ENCODE measurements at places on chromosomes 5 and 9.

DNA sequence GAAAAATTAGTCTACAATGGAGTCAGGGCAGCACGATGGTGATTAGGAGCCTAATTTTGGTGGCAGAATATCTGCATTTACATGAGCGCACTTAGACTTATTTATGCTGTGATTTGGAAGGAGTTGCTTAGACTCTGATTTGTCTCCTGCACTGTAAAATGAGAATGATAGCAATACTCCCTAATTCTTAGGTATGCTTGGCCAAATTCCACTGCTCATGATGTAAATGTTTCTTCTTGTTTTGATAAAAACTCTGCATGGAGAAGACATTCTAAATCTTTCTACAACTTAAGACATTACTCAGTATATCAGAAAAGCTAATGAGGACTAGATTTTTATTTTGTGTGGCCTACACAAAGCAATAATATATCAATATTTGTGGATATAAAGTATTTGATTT is 205.4 kb downstream of the CDH18 start:
- no peak for DNase-seq

GRCh38 chr5:24444414-24444813 is 200.4 kb downstream of the CDH10 start:
- DNase-seq, result no peak

DNA sequence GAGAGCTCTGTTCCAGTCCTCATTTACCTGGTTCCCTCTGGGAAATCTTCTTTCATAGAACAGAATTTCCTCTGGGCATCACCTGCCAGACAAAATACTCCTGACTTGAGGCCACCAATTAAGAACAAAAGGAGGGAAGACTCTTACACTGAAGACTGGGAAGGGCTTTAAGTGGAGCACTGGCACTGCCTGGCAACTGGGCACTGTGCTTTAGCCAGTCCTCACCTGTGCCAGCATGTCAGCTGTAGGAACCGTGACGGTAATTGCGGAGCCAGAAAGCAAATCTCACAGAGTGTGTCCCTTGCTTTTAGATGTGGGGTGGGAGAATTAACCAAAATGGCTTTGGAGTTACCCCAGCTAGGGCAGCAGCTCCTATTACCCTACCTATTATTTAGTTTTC is 40.6 kb downstream of the FAM219A start:
- DNase-seq, result no peak

DNA sequence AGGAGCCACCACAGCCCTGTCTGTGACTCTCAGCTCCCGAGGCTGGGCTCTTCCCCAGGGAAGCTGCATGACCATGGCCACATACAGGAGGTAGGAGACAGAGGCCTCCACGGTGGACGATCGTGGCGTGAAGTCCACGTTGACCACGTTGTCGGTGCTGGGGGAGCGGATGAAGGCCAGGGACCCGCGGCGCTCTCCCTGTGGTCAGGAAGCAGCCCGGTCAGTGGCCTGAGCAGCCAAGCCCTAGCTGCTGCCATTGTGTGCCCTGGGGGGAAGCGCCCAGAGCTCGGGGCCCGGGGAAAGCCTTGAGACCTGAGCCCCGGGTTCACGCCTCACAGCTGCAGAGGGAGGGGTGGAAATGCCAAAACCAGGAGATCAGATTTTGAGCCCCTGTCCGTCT is 34.3 kb downstream of the EXOC3 start:
- no peak for DNase-seq

- DNase-seq, result no peak
Measured at GRCh38 chr5:150766251-150766650, 7.4 kb upstream of the DCTN4 start.

DNA sequence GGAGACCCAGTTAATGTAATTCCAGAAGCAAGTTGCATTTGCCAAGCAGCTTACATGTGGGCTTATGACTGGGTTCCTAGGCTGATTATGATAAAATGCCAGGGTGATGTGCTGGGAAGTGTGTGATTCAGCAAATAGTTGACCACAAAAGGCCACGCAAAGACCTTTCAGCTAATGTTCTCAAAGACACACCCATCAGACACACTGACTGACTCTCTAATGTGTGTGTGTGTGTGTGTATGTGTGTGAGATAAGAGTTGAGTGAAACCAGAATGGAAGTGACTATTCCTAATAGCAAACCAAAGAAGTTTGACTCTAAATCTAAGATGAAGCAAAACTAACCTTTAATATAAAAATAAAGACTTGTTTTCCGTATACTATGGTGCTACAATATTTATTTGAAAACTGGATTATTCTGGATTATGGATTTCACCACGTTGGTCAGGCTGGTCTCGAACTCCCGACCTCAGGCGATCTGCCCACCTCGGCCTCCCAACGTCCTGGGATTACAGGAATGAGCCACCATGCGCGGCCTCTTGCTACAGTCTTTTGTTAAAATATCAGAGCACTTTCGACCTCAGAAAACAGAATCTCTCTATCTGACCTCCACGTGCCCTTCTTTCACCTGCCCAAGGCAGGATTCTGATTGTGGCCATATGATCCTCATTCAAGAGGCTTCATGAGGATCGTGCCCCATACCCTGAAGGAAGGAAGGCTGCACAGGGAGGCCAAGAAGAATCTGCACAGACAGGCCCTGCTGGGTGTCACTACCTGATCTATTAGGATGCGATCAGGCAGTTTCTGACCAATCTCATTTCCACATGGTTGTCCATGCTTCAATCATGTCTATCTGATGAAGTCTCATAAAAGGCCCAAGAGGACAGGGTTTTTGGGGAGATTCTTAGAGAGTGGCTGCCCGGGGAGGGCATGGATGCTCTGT is 75.6 kb downstream of the USP20 start:
- DNase-seq, result no peak

GRCh38 chr5:72733810-72734209 is 82.7 kb upstream of the TNPO1 start:
- DNase-seq, result no peak

DNA sequence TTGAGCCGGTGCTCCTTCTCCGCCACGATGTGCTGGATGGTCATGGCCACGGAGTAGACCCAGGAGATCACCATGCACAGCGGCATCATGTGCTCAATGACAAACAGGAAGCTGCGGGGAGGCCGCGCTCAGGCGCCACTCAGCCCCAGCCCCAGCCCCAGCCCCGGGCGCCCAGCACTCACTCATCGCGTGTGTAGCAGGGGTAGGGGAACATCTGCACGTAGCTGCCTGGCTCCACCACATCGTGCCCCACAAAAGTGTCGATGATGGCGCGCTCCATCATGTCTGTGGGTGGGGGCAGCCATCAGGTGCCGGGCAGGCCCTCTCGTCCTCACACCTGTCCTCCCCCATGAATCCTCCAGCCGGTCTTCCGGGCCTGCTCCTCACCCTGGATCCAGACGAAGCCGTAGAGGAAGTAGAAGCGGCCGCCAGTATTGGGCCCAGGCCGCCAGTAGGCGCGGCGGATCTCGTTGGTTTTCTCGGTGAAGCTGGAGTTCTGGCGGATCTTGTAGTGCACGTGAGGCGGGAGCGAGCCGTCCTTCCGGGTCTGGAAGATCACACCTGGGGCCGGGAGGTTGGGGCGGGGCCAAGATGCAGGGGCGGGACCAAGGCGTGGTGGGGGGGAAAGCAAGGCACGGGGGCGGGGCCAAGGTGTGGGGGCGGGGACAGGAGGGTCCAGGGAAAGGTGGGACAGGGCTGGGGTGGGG is 10.1 kb downstream of the ABCA2 start:
- no peak for DNase-seq

- no peak for DNase-seq
Measured at GRCh38 chr9:129399634-129399990, 221.3 kb downstream of the C9orf50 start.

DNA sequence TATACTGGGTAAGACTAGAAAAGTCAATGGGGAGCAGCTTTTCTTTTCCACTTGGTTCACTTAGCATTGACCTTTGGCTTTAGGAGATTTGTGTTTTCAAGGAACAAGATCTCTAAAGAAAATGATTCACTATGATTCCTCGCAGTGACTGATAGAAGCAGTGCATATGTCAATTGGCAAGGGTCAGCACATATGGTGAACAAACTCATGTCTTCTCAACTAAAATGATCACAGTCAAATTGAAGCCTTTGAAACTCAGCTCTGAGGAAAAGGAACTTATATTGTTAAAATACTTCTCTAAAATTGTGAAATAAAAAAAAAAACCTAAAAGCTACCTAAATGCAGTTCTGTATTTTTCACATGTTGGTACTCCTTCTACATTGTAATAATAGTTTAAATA is 43.2 kb upstream of the IL7R start:
- no peak for DNase-seq

- DNase-seq, result no peak
Measured at GRCh38 chr5:66675406-66675805, 79.2 kb downstream of the MAST4 start.

- no peak for DNase-seq
Measured at GRCh38 chr5:99104538-99105132, 175.8 kb upstream of the CHD1 start.

DNA sequence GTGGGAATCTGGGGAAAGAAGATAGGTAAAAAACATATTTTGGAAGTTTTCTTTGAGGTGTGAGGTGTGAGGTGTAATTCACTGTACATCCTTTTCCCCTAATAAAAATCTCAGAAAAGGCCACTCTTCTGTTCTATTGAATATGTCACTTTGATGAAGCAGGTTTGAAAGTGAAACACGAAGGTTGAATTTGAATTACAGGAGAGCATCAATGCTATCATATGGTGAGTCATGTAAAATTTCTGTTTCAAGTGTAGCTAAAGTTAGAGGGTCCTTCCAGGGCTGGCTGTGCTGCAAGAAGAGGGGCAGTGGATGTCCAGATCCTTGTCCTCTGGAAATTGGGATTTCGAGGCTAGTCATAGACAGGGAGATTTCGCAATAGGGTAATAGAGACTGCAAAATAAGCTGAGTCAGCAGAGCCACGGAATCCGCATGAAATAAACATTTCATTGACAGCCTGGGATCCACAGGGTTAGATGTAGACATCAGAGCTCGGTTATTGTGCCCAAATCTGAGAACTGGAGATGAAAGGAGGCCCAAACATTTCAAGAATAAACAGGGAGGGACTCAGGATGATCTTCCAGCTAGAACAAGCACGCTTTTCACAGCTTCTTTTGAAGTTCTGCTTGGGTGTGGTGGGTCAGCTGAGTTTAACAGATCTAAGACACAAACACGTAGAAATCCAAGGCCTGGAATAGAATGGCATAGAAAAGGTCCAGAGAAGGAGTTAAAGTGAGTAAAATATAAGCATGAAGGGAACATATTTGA is 194.4 kb upstream of the CDKN2B start:
- no peak for DNase-seq

DNA sequence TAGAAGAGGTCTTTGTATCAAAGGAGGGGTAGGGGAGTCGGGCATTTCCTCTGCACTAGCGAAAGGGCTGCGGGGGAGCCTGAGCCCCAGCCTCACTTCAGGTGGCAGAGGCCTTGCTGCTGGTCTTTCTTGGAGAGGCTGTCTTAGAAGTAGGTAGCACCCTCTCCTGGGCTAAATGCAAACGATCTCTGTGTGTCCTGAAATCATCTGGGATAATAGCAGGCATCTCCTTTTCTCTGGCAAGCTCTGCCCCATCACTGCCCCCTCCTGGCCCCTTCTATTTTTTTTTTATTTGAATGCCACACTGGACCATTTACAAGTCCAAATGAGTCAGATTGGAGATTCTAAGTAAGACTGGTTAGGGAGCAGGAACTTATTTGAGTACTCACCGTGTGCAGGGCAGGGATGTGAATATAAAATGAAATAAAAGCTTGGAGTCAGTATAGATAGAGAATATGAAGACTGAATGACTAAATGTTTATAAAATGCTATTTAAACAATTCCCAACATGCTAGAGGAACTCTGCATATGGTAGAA is 137.1 kb downstream of the FGF1 start:
- DNase-seq, result peak; percentile 14

DNA sequence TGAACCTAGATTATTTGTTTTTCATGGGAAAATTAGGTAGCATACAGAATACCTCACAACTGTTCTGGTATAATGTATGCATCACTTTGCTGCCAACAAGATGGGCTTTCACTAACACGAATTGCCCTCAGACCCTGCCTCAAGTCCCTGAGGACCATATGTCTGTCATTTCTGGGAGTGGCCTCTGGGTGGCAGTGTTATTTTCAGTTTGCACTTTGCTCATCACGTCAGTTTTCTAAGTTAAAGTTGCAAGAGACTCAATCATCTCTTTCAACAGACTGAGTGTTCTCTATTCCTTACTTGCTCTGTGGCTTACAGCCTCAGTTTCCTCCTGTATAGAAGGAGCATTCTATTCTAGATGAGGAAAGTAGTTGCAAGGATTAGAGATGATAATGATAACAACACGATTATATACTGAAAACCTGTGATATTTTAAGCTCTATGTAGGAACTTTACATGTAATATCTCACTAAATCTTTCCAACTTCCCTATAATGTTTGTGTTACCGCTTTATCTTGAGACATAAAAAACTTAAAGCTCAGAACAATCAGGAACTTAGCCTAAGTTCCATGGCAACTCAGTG is 55.7 kb downstream of the TSSK1B start:
- peak; percentile 40 for DNase-seq

Data from stimulated activated CD4-positive, alpha-beta T cell treated with anti-CD3 and anti-CD28 coated beads, Interleukin-4, amount 100 ng/mL, for 48 hours (primary cell).